ENCODE measurements at places on chromosomes 7 and 10.

DNA sequence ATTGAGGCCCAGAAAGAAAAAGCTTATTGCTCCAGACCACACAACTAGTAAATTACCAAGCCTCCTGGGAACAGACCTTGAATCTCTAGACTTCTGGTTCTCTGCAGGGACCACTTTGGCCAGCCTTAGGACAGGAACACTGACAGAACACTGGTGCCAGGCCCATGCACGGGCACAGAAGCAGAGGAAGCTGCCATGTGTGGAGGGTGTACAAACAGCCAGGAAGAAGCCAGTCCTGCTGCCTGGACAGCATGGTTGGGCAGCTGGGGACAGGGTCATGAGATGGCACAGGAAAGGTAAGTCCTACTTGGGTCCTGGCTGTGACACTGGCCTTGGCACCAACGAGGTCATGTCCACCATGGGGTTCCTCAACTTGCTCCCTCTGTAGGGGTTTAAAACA lies 19.2 kb downstream of the MMRN2 start:
- DNase-seq, result no peak

GRCh38 chr10:53396876-53397275 lies 624.3 kb upstream of the MBL2 start:
- DNase-seq, result no peak

GRCh38 chr10:119858063-119858462 lies 14.6 kb downstream of the MCMBP start:
- DNase-seq, result no peak

- DNase-seq, result no peak
Observed at GRCh38 chr7:2038931-2039728, 193.6 kb downstream of the MAD1L1 start.

DNA sequence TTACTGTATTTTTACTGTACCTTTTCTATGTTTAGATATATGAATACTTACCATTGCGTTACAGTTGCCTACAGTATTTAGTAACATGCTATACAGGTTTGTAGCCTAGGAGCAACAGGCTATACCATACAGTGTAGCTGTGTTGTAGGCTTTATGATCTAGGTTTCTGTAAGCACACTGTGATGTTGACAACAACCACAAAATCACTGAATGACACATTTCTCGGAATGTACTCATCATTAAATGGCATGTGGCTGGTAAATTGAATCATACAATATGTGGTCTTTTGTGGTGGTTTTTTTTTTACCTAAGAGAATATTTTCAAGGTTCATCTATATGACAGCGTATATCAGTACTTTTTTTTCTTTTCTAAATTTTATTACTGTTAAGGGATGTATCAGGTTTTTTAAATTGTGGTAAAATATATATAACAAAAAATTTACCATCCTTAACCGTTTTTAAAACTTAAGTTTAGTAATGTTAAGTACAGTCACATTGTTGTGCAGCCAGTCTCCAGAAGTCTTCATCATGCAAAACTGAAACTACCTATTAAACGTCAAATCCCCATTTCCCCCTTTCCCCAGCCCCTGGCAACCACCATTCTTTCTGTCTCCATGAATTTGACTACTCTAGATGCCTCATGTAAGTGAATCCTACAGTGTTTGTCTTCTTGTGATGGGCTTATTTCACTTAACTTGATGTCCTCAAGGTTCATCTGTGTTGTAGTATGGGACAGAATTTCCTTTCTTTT lies 21.5 kb downstream of the BTAF1 start:
- DNase-seq, result no peak

- DNase-seq, result no peak
Observed at GRCh38 chr7:29236071-29236580, 41.6 kb downstream of the CHN2 start.

- no peak for DNase-seq
Observed at GRCh38 chr10:84195044-84195830, 900 bp downstream of the CDHR1 start.

DNA sequence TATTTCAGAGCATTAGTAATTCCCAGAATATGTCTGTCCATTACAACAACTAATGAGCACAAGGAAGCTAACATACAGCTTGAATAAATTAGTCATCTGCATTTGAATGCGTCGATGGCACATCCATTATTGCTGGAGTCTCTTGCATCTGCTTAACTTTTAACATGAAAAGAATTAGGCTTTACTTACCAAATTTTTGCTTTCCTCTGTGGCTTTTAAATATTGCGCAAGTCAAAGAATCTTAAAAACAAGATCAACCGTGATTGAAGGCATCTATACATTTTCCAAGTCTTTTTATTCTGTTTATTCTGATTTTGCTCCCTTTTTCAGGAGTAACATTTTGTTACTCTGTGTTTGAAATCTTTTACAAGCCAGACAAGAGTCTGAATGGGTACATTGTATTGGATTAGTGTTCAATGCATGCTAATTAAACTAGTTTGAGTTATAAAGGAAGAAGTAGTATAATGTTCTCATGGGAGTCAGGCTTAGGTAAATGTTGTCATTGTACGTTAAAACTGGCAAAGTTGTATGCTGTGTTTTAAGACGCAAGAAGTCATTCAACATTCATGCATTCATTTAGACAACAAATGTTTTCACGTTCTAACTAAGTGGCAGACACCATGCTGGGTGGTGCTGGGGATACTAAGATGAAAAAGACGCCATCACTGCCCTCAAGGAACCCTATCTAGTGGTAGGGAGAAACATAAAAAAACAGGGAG lies 4.0 kb upstream of the CACNB2 start:
- no peak for DNase-seq

DNA sequence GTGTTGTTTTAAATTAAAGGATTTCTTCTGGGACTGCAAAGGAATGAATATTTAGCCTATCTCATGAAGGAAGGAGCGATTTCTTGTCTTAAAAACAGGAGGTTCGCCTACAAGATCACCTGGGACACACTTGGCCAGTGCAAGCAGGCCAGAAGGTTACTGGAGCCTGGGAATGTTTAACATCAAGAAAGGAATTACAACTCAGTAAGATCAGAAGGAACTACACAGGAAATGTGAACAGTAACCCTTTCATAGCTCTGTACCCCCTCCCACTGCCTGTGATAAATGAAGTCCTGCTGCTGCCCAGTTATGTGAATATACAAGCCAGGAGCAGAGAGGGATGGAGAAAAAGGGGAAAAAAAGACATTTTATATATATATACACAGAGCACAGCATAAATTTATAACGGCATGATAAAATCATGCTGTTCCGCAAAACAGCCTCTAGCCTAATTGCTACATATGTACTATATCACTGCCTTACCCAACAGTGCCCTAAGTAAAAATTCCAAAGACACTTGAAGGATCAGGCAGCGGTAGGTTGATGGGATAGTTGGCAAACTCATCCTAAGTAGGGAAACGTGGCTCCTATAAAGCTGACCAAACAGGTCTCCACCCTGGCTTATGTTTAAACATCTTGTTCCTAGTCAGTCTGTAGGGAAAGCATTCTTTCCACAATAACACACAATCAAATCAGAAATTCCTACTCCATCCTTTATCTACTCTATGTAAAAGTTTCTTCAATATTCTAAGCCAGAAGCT lies 63.8 kb downstream of the ZNF438 start:
- no peak for DNase-seq

GRCh38 chr10:4472190-4472904 lies 353.7 kb upstream of the AKR1E2 start:
- no peak for DNase-seq

DNA sequence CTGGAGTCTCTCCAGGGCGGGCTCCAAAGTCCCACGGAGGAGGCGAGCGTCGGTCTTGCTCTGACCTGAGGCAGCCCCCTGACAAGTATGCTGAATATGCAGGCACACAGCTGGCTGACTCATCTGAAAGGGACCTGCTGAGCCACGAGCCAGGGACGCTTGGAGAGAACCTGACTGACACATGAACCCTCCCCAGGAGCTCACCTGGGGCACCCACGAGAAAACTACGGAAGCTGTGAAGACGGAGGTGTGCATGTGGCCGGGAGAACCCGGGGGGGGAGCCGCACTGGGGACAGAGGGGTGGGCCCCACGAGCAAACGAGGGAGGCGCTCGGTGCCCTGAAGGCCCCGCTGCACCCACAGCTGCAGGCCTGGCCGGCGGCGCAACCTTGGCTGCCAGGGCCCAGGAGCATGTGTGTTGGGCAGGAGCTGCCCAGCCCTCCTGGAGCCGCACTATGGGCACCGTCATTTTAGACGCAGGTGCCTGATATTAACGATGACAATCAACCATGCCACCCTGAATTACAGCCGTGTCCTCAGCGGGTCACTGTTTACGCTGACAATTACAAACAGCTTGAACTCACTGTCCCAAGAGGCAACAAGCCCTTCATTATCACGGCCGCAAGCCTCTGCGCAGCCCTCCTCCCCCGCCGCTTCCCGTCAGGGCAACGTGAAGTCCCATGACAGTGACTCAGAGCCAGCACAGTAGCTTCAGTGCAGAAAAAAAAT lies 64.7 kb downstream of the DIP2C start:
- no peak for DNase-seq

GRCh38 chr7:132572526-132572925 lies 3.7 kb downstream of the PLXNA4 start:
- no peak for DNase-seq

DNA sequence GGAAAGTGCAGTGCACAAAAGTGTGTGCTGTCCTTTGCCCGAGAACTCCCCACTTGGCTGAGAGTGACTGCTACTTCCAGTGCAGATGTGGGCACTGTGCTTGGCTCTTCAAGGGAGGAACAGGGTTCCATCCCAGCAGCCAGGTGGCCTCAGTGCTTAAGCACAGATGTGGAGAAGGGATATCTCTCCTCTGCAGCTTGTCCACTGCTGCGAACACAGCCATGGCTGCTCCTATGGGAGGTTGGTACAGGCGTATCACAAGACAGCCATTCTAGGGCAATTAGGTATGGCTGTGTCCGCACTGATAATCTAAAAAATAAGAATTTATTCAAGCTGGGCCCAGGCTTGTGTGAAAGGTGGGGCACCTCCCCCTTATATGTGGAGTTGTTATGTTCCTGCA lies 66.6 kb downstream of the GLCCI1 start:
- no peak for DNase-seq

GRCh38 chr10:100518761-100519241 lies 860 bp downstream of the SEC31B start:
- no peak for DNase-seq

DNA sequence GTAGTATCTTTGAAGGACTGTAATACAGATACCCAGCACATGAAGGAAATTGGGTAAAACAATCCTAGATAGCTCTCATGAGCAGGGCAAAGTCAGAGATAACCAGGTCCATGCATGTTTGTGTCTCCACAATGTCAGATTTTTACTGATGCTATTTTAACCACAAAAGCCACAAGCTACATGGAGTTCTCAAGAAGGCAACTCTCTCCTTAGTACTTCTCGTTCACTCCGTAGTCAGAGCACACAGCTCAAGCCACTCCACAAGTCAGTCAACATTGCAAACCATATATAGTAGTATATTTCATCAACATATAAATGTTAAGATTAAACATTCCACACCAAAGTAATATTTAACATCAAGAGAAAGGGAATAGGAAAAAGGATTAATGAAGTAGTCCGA lies 98.0 kb upstream of the PIK3CG start:
- no peak for DNase-seq

- no peak for DNase-seq
Observed at GRCh38 chr10:55627501-55628051, 733.5 kb downstream of the ZWINT start.

GRCh38 chr10:120422457-120422856 lies 34.6 kb upstream of the PLPP4 start:
- DNase-seq, result no peak

DNA sequence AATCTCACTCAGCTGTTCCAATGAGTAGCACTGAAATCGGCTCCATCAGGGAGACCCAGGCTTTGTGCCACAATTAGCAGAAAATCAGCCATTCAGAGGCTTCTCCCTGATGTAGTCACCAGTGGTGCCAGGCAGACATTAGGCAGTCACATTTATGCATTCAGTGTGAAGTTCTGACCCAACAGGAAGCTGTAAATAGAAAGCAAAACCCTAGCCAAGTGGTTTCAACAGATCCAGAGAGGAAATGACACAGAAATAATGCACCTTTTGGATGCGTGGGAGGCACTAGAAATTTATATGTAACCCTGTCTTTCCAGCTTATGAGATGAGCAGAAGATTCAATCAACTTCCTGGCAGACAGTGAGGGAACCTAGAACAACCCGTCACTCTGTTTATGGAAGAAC lies 186.4 kb downstream of the PDE1C start:
- no peak for DNase-seq

DNA sequence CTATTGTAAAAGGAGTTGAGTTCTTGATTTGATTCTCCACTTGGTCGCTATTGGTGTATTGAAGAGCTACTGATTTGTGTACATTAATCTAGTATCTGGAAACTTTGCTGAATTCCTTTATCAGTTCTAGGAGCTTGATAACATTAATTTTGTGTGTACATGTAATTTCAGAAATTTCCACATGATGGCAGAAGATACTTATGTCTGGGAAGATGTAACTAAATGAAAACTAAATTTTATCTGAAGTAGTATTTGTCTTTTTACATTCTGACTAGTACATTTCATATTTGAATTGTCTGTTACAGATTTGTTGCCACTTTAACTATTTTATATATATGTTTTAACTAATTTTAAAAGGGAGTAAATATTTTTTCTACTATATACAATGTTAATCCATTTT lies 27.6 kb downstream of the SDHAF3 start:
- DNase-seq, result no peak

GRCh38 chr10:132353456-132354355 lies 21.7 kb downstream of the LRRC27 start:
- DNase-seq, result no peak
